ENCODE measurements at places on chromosomes 1 and 21. TPM values are rescaled to one million over a fixed set of nuclear protein-coding genes. Genes with fewer than 3 reads are reported as not detected.
A peak's percentile ranks its signal among the peaks of the same experiment; 100 is the strongest.

DNA sequence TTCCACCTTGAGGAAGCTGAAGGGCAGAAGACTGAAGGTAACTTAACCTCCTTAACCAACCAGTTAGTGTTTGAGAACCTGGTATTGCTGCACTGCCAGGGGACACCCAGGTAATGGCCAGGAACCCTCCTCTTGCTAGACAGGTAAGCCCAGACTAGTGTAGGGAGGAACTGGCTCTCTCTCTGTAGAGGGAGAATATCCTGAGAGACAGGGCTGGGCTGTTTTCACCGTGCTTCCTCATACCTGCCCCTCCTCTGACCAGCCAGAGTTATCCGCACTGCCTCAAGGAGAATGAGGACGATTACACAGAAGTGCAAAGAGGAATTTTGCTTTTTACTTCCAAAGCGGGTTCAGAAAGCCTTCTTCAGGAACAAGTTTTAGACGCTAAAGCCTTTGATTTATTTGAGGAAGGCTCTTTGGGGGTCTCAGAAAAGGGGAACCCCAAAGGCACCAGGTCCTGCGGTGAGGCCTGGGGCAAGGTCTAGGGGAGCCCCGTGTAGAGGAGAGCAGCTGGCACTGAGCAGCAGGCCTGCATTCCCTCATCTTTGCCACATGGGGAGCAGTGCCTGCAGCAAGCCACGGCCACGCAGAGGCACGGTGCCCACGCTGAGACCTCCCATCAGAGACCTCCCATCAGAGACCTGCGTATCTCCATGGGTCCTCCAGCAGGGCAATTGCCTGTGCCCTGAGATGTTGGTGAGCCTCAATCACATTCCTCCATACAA lies 13.5 kb downstream of the GNG4 start:
- DNase-seq = no peak

DNA sequence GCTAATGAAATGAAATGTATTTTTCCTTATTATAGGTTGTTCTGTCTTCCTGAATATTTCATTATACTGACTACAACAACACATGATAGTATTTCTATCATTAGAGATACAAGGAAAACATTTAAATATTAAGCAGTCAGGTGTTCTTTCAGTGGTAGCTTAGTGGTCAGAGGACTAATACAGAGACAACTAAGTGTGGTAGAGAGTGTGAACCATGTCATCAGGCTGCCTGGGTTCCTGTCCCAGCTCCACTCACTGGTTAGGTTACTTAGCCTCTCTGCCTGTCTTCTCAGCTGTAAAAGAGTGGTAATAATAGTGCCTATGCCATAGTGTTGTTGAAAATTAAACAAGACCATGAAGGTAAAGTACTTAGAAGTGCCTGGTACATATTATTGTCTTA lies 3.9 kb downstream of the UAP1 start:
- peak; percentile 26 for DNase-seq

DNA sequence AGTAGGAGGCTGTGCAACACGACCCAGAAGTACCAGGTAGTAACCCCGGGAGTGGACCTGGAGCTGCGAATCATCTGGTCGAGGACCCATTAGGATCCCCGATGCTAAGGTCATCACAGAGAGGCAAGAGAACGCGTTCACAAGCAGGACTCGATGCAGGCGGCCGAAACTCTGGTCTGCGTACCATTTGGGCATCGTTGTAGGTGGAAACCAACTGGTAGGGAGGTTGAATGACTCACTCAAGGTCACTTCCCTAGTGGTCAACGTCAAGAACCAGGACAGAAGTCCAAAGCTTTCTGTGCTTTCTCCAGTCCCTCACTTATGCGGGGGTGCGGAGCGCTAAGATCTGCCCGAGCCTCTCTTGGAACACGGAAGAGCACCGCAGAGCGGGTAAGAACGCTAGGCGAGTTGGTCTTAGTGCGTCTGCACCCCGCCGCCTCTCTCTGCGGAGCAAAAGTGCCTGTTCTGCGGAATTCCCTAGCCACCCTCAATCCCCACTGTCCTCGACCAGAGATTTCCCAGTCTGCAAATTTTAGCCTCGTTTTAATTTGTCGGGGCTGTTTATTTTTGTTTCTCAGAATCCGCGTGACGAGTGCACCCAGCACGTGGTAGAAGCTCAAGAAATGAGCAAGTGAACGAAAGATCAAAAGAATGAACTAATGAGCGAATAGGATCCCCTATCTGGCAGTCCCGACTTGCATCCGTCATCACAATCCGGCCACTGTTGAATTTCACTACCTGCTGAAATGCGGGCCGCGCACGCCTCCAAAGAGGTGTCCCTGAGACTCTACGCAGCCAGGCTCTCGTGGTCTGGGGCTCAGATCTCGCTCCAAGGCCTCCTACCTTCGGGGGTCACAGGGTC lies 12.2 kb downstream of the HLX start:
- no peak for DNase-seq

The DNALI1 gene
- polyA plus RNA-seq = not detected

The AKR7A3 gene
- not detected for polyA plus RNA-seq

The TTLL7 gene
- 1.9 TPM for polyA plus RNA-seq
